ENCODE measurements at places on chromosomes 1 and 21.

DNA sequence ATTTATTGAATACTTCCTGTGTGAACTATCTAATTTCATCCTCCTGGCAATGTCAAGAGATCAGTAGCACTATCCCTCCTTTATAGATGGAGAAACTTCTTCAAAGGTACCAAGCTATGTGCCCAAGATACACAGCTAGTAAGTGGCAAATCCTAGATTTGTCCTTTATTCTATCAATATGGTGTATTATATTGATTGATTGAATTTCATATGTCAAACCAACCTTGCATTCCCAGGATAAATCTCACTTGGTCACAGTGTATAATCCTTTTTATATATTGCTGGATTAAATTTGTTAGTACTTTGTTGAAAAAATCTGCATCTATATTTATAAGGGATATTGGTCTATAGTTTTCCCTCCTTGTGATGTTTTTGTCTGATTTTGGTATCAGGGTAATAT is 48.8 kb upstream of the TMEM51 start:
- no peak for DNase-seq

- no peak for DNase-seq
These were observed 89.8 kb downstream of the ABCA4 start for GRCh38 chr1:94031154-94031553.

GRCh38 chr1:166258017-166258416 is 91.2 kb upstream of the FAM78B start:
- DNase-seq = no peak

DNA sequence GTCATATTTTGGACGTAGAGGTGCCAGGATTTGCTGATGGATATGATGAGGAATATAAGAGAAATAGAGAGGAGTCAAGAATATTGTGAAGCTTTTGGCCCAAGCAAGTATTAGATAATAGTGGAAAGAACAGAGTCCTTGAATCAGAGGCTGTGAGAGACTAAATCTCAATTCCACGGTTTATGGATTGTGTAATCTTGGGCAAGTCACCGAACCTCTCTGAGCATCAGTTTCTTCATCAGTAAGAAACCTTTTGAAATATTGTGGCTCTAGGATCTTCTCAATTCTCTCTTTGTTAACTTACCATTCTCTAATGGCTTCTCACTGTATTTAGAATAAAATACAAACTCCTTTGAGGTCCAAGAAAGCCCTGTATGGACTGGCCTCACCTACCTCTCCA is 77.6 kb downstream of the RPS6KA1 start:
- DNase-seq = no peak

DNA sequence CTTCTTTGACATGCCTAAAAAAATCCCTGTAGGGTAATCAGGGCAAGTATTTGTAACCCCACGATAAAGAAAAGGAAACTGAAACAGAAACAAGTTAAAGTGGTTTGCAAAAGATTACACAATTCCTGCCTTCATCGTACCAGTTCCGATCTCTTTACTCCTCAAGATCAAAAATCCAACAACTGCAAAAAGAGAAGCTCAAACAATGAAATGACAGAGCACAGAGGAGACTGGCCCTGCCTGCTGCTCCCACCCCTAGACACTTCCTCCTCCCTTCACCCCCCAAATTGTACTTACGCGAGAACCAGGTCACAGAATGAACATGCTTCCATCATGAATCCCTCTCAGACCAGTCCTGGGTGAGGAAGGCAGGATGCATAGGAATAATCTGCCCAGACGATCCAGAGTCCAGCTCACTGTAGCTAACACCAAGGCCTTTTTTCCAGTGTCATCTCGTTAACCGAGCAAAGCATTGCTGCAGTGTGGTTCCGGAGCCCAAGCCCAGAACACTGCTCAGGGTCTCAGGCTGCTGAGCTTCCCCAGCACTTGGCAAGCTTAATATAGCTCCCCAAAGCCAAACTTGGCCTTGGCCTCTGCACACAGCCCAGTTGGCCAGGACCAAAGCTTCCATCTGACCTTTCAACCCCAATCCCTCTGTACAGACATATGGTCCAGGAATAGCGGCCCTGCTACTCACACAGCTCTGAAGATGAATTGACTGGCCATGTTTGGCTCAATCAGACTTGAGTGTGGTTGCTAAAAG is 20.3 kb downstream of the RXRG start:
- no peak for DNase-seq

GRCh38 chr1:25503551-25504426 is 39.6 kb upstream of the LDLRAP1 start:
- peak; percentile 77 for DNase-seq

DNA sequence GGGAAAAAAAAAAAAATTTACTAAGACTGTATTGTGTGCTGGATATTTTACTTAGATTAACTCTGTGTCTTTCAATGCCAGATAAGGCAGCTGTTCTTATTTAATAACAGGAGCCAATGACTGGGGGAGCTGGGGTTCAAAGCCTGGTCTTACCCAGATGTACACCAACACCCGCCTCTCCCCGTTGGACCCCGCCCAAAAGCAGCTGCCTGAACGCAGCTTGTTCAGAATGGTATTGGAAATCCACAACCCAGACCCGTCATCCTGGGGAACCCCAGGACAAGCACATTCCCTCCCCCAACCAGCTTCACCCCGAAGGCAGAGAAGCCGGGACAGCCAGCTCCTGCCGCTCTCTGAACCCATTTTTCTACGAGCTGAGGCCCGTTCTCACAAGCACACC is 113.6 kb upstream of the TMPRSS2 start:
- no peak for DNase-seq

- DNase-seq = no peak
These were observed 479.2 kb downstream of the LTN1 start for GRCh38 chr21:28513428-28513827.

DNA sequence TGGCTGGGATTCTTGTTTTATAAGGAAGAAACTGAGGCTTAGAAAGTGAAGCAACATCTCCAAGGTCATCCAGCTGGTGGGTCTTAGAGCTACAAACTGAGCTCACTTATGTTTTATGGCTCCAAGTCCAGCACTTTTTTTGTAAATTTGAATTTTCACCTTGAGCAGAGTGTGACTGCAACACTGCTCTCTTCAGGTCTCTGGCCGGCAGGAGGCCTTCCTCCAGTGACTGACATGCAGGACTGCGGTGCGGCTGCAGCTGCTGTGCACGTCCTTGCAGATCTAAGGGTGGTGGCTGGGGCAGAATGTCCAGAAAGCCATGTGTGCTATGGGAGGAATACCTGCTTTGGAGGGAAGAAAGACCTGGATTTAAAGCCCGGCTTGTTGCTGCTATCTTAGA is 284.2 kb upstream of the POU3F1 start:
- no peak for DNase-seq

DNA sequence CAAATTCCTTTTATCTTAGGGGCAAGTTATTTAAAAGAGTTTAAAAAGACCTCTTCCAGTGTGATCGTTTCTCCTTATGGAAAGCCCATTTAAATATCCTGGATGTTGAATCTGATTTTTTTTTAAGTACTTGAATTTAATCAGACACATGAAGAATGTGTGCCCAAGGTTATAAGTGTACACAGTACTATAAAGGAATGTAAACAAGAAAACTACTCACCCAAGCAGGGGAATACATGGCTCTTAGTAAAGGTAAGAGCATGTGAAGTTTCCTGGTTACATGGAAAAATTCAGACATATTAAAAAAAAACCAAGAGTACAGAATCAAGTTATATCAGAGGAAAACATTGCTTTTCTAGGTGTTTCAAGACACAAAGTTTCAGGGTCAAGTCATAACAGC is 546.9 kb downstream of the MATN1 start:
- DNase-seq = no peak

DNA sequence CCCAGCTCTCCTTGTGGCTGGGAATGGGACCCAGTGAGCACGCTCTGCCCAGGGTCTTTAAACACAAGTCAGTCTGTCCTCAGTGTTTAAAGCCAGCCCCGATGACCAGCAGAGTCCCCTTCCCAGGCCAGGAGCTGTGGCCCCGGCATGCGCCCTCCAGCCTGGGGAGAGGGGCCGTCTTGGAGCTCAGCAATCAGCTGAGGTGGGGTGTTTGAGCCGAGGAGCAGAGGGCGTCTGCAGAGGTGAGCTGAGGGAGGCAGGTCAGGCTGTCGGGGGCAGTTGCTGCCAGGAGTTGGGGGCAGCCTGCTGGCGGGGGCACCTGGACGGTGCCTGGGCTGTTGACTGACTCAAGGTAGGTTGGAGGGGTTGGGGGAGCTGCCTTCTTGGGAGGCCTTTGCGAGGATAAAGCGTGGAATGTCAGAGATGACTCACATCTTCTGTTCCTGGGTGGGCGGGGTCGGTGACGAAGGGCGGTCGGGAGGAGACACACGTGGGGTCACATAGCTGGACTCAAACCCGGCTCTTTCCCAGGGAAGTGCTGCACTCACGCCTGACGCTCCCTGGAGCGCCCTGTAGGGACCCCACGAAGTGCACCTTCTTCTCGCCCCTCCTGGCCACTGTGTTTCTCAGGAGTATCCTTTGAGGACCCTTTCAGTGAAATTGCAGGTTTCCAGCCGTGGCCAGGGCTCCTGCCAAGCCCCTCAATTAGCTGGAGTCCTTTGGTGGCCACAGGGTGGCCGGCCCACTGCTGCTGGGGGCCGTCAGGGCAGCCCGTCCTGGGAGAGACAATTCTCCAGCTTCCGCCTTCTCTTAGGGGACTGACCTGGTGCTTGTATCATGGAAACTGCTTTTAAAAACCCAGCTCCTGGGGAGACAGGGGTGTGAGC is 86.2 kb downstream of the SIK1 start:
- DNase-seq = no peak

DNA sequence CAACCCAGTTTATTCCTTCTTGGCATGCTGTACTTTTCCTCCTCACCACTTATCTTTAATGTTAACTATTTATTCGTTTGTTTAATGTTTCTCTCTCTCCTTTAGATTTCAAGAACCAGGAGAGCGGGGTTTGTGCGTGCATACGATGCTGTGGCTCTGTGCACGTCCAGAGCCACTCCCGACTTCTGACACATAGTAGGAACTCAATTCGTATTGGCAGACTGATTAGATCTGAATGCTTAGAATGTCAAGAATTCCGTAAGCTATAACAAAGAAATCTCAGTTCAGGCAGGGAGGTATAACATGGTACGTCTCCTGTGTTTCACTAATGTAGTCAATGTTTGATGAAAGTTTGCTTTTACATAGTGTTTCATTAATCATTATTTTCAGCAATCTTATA is 7.3 kb upstream of the GRIK1 start:
- DNase-seq = no peak

- no peak for DNase-seq
These were observed 32.5 kb downstream of the KAZN start for GRCh38 chr1:14630986-14631385.

DNA sequence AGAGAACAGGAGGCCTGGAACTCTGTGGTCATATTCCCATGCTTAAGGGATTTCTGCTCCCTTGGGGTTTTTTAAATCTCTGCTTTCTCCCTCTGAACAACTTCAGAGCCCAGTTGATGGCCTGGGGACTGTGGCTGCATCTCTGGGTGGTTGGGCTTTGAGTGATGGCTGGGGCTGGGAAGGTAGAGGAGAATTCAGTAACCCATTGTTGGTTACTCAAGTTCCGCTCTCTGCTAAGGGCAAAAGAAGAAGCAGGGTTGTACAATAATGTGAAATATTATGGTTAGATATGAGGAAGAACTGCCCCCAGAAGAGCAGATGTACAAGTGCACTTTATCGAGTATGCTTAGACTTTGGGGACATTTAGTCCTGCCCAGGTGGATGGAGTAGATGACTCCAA is 72.1 kb upstream of the CNTN2 start:
- DNase-seq = no peak

DNA sequence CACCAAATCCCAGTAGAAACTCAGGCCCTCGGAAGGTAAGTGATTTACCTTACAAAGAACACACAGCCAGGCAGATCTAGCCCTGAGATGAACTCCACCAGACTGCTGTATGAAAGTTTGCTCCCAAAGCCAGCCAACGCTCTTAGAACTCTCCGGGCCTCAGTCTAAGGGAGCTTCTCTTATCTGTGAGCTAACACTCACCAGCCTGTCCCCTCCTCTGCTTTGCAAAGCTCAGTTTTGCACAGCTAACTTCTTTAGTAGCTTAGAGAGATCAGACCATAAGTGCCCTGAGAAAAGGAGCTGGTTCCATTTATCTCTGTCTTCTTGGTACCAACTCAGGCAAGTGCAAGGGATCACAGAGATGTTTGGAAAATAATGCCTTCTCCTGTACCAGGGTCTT is 195.8 kb upstream of the JUN start:
- DNase-seq = no peak

- no peak for DNase-seq
These were observed 4.4 kb downstream of the MORN1 start for GRCh38 chr1:2386636-2387611.

- DNase-seq = no peak
These were observed 29.5 kb downstream of the HLX start for GRCh38 chr1:220908757-220909156.

DNA sequence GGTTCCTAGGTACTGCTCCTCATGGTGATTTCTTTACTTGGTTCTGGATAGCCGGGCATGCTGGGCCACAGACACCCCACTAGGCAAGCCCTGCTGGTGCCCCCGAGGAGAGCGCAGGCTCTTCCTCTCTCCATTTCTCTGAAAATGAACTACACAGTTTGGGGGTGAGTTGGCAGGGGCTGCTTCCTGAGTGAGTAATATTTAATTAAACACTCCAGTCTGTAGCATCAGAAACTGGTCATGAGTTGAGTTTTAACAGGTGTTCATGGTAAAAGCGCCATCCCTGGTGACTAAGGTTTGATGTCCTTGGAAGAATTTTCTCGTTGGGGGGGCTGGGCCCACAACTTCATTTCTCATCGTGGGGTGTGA is 1.7 kb downstream of the SPSB1 start:
- DNase-seq = no peak

GRCh38 chr1:246420300-246420699 is 86.8 kb downstream of the SMYD3 start:
- DNase-seq = no peak

DNA sequence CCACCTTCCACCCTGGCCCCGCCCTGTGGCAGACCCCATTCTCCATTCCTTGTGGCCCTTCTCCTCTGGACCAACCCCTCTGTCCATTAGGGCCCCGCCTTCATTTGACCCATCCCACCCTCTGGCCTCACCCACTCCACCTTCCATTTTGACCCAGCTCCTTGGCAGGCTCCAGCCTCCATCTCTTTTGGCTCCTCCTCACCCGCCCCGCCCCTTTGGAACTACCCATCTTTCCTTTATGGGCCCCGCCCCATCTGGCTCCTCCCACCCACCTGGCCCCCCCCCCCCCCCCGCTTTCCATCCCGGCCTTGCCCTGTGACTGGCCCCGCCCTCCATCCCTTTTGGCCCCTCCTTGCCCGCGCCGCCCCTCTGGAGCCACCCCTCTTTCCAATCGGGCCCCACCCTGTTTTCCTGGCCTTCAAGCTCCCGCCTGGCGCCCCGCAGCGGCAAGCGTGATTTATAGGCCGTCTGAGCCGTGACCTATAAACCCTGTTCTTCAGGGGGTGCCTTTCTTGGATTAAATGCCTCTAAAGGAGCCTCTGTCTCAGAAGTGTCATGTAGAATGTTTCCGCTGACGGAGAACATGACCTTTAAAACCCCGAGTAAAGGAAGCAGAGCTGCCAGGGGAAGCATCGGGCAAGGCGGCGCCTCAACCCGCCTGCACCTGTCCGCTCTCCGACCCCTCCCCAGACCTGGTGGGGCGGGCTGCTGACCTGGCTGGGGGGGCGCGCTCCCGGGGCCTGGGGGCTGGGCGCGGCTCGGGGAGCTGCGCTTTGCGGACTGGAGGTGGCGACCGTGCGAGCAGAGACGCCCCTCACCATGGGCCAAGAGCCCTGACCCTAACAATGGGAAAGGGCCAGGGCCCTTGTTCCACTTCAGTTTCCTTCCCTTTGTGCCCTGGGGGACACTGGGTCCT is 178.0 kb downstream of the CAMTA1 start:
- DNase-seq = peak; percentile 56
